ENCODE measurements at places on chromosomes 5 and 9. TPM values are rescaled to one million over a fixed set of nuclear protein-coding genes. Genes with fewer than 3 reads are reported as not detected.
A peak's percentile ranks its signal among the peaks of the same experiment; 100 is the strongest.

DNA sequence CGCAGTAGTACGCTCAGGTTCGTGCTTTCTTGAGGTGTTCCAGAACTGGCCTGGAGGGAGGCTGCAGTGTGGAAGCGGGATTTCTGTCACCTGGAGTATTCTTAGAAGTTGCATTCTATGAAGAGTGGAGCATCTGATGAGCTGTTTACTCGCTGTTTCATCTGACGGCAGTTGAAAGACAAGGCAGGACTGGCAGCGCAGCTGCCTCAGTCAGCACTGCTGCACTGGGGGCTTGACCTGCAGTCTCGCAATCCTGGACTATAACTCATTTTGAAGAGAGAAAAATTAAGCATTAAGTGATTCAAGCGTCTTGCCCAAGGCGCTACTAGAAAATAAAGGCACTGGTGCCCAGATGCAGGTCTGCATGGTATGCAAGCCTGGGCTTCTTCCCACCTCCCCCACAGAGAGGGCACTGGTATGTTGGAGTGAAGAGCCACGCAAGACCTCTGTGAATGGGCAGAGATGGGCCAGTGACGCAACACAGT, 10.6 kb downstream of the TENT4A start:
- DNase-seq: no peak

TNIP1 gene
- total RNA-seq: 131 TPM

GRCh38 chr5:76805821-76806505, 12.9 kb upstream of the F2RL1 start:
- no peak for DNase-seq

DNA sequence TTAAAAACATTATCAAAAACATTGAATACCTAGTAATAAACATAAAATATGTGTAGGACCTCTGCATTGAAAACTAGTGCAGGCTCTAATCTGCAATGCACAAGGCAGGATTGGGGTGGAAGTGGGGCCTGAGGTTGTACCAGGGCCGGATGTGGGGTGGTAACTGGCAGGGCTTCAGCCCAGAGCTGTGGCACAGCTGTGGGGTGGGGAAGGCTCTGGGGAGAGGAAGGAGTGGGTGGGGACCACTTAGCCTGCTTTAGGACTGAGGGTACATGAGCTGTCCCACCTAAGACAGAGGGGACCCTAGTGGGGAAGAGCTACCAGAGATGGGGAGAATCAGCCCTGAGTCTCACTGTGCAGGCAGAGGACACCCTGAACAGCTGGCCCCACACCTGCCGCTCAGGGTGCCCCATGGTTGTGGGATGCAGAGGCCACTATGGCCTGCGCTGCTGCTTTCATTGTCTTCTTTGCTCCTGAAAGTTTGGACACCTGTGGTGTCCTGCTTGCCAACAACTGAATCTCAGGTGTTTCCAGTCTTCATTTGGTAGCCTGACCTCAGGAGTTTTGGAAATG, 311.4 kb downstream of the TLE4 start:
- peak; percentile 20 for DNase-seq

WDR38 gene
- total RNA-seq: not detected

- DNase-seq: peak; percentile 12
Observed at GRCh38 chr9:134503301-134504105, 138.1 kb upstream of the COL5A1 start.

DNA sequence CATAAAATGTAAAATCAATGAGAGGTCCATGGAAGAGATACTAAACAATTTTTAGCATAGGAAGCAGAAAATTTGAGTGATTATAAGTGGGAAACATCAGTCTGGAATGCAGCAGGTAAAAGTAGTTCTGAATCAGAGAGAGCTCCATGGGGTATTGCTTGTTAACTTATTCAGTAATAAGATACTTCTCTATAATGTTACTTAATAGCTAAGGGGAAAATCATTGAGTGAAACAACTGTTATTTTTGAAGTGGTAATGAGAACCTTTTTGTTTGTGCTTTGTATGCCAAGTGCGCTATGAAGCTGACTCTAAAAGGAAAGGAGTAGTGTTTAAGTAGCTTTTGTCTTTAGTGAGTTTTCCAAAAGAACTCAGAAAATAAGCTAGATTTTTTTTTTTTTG, 95.2 kb downstream of the ERBIN start:
- no peak for DNase-seq

- no peak for DNase-seq
Observed at GRCh38 chr9:21670374-21670773, 132.1 kb upstream of the MTAP start.

DNA sequence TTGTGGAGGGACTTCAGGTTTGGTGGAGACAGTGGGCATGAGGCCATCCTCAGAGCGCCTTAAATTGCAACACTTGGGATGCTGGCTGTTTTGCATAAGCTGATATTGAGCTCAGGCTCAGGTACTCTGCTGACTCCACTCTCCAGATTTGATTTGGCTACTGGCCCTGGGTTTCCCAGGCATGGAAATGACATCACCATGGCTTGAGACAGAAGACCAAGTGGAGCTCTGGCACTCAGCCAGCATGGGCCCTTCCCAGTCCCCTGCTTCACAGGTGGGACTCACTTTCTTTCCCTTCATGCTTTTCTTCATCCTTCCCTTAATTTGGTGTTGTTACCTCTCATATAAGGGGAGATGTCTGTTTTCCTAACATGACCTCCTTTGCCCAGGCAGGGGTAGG, 72.0 kb upstream of the IL12B start:
- DNase-seq: no peak

- no peak for DNase-seq
Observed at GRCh38 chr9:127014216-127014909, 99.8 kb downstream of the RALGPS1 start.

MARCOL gene
- not detected for total RNA-seq

DNA sequence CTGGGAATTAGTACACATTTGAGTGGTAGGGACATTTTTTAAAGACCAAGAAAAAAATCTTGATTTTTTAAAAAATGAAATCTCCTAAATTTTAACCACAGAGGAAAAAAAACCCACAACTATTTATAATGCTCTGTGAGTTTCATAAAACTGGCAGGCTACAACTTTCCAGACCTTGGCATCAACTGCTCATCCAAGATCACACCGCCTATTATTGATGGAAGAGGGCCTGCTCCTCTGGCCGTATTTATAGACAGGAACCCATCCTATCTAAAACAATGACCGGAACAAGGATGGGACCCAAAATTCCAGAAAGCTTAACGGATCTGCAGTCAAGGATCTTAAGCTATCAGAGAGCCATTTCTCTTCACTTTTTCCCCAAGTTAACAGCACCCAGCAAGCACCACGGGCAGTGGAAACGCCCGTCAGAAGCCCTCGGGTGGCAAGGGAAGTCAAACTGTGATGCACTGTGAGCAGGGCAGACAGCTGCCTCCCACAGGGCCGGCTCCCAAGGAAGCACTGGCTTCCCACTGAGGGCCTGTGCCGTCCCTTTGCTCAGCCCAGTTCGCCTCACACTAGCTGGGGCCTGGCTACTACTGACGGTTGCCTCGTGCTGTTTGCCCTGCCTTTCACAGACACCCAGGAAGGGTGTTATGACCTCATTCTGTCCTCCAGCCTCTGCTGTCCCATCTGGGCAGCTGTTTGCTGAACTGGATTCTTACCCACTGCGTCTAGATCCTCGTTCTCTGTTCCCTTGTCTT, 62.8 kb downstream of the CDC14B start:
- DNase-seq: peak; percentile 19

MEIKIN gene
- not detected for total RNA-seq

DNA sequence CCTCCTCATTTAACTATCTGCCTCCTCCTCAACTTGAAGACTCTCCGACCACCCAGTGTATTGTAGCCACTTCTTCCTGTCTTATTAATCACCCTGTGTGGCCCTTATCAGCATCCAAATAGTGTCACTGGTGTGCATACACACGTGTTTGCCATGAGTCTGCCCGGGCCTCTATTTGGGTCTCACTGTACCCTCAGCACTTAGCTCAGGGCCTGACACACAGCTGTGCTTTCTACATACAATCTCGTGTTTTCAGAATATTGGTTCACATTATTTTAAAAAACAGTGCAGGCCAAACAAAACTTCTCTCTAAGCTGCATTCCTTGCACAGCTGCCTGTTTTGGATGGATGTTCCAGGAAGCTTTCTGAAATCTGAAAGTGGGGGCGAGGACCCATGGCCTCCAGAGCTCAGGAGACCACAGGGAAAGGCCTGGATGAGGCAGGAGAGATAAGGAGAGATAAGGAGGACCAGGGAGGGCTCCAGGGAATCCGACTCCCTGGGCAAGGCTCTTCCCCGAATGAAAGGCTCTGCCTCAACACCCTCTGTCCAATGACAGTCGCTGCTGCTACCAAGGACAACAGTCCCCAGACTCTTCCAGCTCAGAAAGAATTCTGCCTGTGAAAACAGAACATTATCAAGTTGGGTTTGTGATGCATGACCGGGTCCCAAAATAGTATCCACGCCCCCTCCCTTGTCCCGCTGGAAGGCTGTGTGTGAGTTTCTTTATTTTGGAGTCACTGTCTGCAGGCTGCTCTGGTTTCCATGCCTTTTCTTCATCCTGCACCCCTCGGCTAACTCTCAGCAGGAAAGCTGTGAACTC, 255.6 kb downstream of the NSG2 start:
- peak; percentile 39 for DNase-seq

SPOCK1 gene
- 28.6 TPM for total RNA-seq

PIP5KL1 gene
- 0.85 TPM for total RNA-seq

GRCh38 chr5:171898386-171898785, 108.1 kb downstream of the FBXW11 start:
- no peak for DNase-seq

DNA sequence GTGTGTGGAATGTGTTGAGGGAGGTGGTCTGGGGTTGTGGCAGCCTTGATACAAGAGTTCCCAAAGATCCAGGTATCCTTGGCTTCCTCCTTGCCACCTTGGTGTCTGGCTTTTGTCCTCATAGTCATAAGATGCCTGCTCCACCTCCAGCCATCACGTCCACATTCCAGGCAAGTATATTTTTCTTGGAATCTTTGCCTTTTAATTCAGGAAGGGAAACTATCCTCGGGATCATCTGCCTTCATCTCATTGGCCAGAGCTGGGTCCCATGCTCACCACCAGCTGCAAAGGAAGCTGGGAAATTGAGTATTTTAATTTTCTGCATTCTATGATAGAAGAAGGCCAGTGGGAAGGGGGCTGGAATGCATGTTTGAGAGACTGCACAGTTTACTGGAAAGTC, 186.7 kb downstream of the C9orf50 start:
- no peak for DNase-seq

Measured in left ventricle myocardium inferior (tissue), 1 donor.